Cerebellar nuclear complex (tissue), 1 donor: ENCODE measurements at places on chromosomes 16 and 17.

DNA sequence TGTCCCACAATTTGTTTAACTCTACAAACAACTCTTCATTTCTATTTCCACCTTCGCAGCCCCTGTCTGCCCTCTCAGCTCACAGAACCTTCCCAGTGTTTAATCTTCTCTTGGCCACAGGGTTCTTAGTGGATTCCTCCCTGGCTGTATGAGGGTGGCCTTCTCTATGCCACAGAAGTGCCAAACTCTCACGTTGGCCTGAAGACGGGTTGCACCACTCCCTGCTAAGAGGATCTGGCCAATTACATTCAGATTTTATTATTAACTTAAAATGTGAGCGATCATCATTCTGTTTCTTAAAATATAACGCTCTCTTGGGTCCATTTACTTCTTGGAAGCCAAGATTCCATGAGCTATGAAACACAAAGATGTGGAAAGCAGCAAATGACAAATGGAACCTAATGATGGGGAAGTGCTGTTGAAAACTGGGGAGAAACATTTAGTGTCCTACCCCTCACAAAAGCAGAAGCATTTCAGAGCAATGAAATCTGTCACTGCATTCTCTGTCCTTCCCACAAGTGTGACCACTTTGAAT, 91.3 kb upstream of the NOG start:
- no peak for DNase-seq

GRCh38 chr17:11980813-11981212, 16.5 kb downstream of the ZNF18 start:
- no peak for DNase-seq

DNA sequence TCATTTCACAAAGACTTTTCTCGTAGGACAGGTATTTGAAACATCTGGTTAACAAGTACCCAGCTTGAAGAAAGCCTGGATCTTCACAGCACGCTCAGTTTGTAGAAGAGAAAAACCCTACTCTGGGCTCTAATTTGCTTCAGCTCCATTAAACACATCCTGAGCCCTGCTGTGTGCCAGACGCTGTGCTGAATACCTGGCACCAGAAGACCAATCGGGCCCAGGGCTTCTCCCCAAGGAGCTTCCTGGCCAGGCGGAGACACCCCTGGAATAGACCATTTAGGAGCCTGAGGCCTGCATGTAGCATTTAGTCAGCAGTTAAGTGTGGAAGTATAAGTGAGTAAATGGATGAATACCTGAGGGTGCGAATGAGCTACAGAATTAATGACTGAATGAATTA, 8.9 kb upstream of the ABAT start:
- DNase-seq, result no peak

DNA sequence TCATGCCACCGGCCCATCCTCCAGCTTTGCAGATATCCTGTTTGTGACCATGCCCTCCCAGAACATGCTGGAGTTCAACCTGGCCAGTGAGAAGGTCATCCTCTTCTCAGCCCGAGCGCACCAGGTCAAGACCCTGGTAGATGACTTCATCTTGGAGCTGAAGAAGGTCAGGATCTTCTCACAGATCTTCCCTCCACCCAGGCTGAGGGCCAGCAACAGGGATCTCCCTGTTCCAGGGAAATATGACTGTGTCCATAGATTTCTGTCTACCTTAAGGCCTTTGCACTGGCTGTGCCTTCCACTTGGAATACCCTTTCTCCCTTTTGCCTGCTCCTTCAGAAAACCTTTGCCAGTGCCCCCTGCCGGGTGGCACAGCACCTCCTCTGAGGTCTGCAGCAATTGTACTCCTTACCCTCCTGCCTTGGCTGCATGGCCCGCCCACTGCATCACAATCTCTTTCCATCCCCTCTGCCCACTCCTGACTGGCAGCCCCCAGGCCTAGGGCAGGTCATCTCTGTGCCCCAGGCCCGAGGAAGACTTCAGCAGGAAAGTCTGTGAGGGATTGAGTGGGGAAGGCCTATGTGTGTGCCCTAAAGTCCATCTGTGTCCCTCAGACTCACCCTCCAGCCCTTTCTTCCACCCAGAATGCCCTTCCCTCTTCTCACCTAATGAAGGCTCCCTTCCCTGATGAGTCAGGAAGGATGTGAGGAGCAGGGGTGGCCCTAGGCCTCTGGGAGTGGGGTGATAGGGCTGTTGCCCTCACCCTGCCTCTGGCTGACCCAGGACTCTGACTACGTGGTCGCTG, 27.3 kb upstream of the ALKBH5 start:
- no peak for DNase-seq

DNA sequence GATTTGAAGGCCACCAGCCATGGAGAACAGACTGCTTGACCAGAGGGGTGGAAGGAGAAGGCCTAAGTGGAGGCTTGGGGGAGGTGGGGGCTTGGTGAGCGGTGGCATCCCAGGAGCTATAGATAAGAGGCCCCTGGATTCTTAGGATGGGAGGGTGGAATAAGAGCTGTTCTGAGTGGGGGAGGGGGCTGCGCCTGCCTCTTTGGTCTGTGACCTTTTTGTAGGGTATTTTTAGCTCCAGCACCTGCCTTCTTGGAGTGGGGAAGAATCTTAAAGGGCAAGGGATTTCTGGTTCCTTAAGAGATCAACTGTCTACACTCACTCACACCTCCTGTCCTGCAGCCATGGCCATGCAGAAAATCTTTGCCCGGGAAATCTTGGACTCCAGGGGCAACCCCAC, 567 bp downstream of the ENO3 start:
- DNase-seq, result no peak

DNA sequence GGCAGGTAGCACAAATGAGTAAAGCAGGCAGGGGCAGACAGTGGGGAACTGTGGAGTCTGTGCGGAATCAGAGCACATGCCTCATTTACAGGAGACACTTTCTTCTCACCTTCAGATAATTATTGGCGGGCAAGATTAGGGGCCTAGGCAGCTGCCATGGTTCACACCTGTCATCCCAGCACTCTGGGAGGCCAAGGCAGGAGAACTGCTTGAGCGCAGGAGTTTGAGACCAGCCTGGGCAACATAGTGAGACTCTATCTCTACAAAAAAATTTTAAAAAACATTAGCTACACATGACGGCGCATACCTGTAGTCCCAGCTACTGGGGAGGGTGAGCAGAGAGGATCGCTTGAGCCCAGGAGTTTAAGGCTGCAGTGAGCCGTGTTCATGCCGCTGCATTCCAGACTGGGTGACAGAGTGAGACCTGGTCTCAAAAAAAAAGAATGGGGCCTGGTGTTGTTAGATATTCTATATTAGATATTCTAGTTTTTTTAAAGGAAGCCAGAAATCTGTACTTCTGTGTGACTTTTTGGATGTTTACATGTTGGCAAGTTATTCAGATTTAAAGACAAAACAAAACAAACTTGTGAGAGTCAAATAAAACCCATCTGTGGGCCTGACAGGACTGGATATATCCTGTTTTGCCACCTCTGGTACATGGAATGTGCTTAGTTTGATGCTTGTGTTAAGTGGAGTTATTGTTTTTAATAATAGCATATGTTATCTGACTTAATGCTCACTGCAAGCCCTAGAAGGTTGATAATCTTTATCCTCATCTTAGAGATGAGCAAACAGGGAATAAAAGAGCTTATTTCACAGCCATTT, 4.9 kb upstream of the LPCAT2 start:
- DNase-seq, result no peak

DNA sequence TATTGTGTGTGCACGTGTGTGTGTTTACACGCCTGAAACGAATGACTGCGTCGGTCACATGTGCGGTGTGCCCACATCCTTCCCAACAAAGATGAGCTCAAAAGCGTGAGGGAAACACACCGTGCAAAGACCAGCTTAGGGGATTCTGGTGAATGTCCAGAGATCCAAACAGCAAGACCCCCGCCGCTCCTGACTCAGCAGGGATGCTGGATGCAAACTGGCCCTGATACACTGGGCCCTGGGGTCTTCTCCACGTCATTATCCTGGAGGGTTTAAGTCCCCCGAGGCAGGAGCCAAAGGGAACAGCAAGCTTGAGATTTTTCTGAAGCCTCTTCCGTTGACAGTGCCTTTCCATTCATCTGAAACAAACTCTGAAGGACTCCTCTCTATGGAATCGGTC, 59.2 kb downstream of the TBC1D16 start:
- no peak for DNase-seq

- no peak for DNase-seq
Observed at GRCh38 chr17:17568772-17569195, 22.7 kb downstream of the PEMT start.

- no peak for DNase-seq
Observed at GRCh38 chr16:6192984-6193383, 1095.4 kb upstream of the EEF2KMT start.

GRCh38 chr16:47881574-47881973, 274.2 kb downstream of the ABCC12 start:
- no peak for DNase-seq

- no peak for DNase-seq
Observed at GRCh38 chr17:39208893-39209292, 8.8 kb downstream of the RPL19 start.

DNA sequence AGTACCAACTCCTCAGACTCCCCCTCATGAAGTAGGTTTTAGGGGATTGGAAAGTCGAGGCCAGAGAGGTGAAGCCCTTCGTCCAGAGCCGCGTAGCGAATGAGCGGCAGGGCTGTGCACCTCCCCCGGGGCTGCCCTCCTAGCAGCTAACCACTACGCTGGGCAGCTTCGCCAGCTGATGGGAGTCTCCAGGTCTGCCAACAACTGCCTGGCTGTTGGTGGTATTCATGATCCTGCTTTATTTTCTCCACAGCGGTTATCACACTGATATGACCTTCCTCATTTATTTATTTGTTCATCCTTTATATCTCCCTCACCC, 773 bp upstream of the NETO2 start:
- DNase-seq, result no peak

DNA sequence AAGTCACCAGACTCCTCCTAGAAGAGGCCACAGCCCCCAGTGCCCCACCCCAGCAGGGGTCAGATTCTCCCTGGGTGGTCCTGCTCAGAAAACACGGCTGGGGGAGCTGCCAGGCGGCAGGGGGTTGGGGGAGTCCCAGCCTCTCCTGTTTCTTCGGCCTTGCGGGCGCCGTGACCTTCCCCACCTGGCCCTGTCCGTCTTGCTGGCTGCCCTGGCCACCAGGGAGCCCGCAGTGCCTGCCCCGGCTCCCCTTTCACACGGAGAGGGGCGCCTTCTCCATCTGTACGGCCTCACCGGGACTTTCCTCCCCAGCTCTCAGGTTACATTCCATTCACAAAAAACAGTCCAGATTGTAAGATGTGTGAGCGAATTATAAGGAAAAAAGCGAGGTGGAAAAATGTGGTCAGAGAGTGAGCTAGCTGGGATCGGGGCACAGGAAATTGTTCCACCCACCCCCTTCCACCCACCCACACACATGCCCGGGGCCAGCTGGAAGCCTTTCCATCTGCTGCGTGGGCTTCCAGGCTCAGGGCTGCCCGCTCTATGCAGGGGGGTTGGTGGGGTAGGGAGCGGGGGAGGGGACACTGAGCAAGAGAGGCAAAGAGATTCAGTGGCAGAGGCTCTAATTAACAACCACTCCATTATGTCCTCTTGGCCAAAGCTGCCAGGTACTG, 14.6 kb upstream of the CIBAR2 start:
- peak; percentile 88 for DNase-seq
